ENCODE measurements at places on chromosomes 6 and 20.

DNA sequence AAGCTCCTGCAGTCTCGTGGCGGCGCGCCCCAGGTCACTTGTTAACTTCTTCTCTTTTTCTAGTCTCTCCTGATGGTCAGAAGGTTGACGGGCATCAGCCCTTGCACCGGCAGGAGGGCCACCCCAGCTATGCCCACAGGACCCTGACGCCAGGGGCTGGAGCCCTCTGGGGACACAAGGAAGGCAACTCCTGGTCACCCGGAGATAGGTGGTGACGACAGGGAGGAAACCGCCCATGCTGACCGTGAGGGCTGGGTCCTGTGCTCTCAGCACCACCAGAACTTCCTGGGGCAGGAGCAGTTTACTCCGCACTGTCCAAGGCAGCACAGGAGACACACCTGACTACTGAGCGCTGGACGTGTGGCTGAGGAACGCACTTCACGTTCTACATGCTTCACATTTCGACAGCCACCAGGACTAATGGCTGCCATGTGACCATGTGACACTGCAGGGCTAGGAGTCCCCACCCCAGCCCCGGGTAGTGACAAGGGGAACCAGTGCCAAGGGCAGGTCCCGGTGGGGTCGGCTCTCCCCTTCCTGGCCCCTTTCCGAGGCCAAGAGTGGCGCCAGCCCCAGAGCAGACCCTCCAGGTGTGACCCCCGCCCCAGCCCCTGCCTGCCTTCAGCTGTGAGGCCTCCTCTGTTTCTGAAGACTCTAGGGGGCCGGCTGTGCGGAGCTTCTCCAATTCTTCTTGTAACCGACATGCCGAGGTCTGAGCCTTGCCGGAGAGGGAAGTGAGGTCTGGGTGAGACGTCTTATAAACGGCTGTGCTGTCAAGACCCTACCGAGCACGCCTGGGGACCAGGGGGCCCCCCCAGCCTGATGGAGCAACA lies 45.2 kb downstream of the DSTN start:
- no peak for DNase-seq

DNA sequence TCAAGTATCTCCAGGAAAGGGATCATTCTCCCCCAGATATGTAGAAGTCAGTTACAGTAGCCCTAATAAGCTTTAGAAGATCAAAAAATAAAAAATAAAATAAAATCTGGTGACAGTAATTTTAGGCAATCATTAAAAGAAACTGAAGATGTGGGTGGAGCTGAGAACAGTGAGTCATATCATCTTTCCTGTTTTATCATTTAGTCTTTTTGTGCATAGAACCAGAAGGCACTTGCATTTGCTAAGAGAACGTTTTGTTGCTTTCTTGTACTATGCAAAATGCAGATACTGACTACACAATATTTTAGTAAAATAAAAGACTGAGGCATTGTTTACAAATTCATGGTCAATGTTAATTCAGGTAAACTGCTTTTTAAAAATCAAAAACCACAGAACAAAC lies 497.4 kb upstream of the EPHA7 start:
- no peak for DNase-seq

GRCh38 chr6:91681296-91681695 lies 1094.4 kb upstream of the MAP3K7 start:
- DNase-seq = no peak

GRCh38 chr6:162976141-162976540 lies 248.4 kb downstream of the PACRG start:
- DNase-seq = no peak

DNA sequence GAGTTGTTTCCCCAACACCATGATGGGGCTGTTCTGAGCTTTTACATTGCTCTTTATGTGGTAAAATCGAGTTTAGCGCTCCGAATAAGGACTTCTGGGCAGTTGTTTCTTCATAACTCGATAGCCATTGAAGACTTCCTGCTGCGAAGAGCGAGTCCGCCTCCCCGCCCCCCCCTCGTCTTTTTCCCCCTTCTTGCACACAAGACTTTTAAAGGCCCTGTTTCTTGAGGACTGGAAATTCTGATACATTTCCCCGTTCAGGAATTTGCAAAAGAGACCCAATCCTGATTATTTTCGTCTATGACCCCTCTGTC lies 1.5 kb upstream of the CITED2 start:
- DNase-seq = no peak

DNA sequence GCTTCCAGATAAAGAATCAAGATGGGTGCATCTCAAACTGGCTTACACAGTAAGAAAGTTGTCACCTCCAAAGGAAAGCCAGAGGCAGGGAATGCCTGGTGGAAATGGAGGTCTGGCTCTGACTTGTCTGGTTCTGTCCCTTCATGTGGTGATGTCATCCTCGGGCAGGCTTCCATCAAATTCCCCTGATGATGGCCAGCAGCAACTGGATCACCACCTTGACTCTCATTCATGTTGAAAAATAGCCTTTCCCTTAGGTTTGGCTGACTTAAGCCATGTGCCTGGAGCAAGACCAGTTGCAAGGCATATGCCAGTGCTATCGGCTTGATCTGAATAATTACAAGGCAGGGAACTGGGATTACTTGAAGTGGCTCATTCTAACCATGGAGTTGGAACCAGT lies 28.8 kb downstream of the IMPG1 start:
- no peak for DNase-seq

DNA sequence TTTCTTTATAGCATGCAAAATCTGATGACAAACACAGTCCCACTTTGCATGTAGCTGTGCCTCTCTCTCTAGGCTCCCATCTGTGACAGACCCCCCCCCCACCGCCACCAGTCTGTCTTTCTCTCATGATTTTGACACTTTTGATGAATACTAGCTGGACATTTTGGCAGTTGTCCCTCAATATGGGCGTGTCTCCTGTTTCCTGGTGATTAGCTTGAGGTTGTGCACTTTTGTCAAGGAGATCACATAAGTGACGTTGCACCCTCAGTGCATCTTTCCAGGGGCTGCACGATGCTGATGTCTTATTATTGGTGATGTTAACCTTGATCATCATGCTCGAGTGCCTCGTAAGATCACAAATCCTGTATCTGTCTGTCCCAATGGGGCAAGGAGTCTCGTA lies 155.1 kb downstream of the EYA2 start:
- DNase-seq = no peak

- no peak for DNase-seq
Observed at GRCh38 chr6:130507666-130508028, 141.8 kb downstream of the TMEM200A start.

DNA sequence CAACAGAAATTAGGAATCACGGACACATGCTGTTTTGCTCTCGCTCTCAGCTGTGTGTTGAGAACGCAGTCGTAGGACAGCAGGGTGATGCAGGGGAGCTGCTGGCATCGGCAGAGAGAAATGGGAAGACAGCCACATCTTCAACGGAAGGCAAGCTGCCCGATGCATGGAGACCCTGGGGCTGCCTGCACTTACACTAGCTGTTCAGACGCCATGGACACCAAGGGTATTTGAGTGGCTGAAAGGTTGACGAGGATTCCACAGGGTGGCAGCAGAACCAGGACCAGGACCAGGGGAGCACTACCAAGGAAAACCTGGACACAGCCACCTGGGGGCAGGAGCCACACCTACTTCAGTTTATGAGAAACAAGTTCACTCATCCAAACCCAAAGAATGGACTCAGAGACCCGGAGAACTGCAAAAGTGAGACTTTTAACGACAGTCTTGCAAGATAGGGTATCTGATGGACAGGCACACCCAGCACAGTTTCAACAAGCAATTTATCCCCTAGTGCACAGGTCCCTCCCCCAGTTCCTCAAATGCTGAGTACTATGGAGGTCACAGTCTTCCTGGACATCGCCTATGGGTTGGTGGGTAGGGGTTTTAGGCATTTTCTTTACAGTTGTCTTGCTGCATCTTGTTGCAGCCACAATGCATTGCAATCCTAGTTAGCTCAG lies 56.3 kb upstream of the ENTPD6 start:
- no peak for DNase-seq

GRCh38 chr6:137850816-137851602 lies 16.1 kb upstream of the TNFAIP3 start:
- DNase-seq = no peak

DNA sequence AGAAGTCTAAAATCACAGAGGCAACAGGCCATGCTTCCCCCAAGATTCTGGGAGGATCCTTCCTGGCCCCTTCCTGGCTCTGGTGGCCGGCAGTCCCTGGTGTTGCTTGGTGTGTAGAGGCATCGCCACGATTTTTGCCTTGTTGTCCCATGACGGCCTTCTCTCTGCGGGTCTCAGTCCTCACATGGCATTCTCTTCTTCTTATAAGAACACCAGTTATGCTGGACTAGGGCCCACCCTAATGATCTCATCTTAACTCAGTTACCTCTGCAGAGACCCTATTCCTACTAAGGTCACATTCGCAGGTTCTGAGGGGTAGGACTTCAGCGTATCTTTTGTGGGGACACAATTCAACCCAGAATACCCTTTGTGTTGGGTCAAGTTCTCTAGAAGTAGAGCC lies 168.0 kb downstream of the LINC00237 start:
- DNase-seq = no peak

DNA sequence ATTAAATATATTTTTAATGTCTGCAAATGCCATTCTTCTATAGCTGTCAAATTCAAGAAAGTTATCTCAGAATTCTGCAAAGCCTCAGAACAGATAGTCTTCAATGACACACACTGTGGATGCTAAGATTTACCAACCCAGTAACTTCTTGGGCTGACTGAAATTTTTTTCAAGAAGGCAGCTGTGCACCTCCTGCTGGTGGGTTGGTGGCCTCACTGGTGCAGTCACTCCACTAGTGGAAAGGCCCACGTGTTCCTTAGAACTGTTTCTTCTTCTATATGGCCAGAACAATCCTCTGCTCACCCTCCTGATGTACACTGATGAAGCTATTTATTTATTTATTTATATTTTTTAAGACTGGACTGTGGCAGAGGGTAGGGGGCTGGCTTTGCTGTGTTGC lies 28.1 kb upstream of the MTCL3 start:
- DNase-seq = no peak

- DNase-seq = no peak
Observed at GRCh38 chr6:6884193-6884627, 223.6 kb upstream of the RREB1 start.
